ENCODE measurements at places on chromosomes 1 and 21. TPM values are rescaled to one million over a fixed set of nuclear protein-coding genes. Genes with fewer than 3 reads are reported as not detected.

DNA sequence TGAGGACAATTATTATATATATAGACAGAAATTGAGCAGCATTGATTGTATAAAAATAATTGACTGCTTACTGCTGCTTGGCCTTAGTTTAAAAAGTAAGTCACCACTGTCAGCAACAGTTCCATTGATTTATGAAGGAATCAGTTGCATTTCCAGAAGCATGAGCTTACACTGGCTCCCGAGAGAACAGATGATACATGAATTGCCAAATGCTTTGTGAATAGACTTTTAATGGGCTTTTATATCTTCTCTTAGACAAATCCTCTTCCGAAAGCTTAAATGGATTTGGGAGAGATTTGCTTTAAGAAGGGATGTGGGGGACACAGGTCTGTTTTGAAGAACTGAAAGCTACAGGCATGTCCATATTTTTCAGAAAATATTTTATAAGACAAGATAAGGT is 7.5 kb downstream of the FHAD1 start:
- no peak for DNase-seq

GRCh38 chr1:106785176-106785575 is 271.3 kb upstream of the PRMT6 start:
- DNase-seq = no peak

CFHR5 gene
- not detected for polyA plus RNA-seq

- no peak for DNase-seq
Measured at GRCh38 chr1:208198236-208198635, 45.9 kb downstream of the PLXNA2 start.

LRRC71 gene
- not detected for polyA plus RNA-seq

GRCh38 chr1:66494482-66494881 is 39.5 kb upstream of the SGIP1 start:
- no peak for DNase-seq

DNA sequence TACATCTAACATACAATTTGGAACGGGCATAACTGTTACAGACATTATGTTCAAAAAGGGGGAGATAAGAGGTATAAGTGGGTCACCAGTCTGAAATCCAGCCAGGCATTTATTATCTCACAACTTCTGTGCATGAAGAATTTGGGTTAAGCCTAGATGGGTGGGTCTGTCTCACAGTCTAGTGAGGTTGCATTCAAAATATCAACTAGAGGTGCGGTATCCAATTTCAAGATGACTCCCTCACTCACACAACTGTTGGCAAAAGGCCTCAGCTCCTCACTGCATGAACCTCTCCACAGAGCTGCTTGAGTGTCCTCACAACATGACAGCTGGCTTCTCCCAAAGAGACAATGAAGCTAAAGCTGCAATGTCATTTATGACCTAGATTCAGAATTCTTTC is 4.7 kb downstream of the AUNIP start:
- no peak for DNase-seq

ISG20L2 gene
- polyA plus RNA-seq = 13.5 TPM

DNA sequence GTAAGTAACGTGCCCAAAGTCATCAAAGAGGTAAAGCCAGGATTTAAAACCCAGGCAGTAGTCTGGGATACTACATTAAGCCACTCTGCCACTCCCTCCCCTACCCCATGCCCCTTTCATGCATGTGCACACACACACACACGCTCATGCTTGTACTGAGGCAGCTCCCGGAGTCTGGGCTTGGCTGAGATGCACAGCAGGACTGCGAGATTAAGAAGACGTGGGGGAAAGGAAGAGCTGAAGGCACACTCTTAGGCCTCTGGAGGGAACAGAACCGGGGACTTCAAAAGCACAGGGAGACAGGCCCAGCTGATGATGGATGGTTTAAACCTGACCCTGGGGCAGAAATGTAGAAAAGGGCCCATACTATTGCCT is 98.3 kb downstream of the GLIS1 start:
- no peak for DNase-seq

- no peak for DNase-seq
Measured at GRCh38 chr1:53567851-53568250, 108.7 kb downstream of the DMRTB1 start.

DNA sequence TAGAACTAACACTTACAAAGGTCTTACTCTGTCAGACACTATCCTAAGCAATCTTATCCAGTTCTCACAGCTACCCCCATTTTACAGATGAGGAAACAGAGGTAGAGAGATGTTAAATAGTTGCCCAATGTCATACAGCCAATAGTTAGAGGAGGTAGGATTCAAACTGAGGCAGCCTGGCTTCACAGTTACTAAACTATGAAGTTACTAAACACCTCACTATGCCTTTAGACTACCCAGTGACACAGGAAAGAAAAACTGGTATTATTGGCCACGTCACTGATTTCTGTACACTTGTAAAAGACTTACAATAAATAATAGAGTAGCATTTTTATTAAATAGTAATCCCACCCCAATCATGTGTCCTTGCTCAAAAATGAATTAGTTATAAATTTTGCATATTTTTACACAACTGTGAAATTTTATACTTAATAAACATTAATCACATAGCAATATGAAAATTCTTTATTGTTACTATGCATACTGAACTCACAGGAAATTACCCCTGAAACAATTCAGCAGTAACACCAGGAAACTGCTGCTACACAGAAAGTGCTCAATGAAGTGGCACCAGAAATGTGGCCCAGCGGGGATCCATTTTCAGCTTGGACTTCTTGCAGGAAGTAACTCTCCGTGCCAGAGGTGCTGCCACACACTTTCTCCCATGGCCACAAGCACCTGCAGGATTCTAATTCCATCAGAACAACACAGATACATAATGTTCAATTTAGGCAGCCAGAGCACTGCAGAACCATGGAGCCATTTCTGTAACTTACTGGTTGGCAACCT is 69.4 kb downstream of the VAV3 start:
- no peak for DNase-seq

DNA sequence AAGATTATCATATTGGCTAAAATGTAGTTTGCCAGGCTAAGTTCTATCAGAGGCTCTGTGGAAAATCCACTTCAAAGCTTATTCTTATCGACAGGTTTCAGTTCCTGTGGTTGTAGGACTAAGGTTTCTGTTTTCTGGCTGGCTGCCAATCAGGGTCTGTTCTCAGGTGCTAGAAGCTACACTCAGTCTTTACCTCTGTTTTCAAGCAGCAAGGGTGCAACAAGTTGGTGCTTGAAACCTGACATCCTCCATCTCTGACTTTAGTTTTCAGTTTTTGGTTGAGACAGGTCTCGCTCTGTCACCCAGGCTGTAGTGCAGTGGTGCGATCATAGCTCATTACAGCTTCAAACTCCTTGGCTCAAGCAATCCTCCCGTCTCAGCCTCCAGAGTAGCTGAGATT is 15.3 kb upstream of the TMCO2 start:
- DNase-seq = no peak

NKAIN1 gene
- 1.8 TPM for polyA plus RNA-seq

CELA3A gene
- polyA plus RNA-seq = not detected

DNA sequence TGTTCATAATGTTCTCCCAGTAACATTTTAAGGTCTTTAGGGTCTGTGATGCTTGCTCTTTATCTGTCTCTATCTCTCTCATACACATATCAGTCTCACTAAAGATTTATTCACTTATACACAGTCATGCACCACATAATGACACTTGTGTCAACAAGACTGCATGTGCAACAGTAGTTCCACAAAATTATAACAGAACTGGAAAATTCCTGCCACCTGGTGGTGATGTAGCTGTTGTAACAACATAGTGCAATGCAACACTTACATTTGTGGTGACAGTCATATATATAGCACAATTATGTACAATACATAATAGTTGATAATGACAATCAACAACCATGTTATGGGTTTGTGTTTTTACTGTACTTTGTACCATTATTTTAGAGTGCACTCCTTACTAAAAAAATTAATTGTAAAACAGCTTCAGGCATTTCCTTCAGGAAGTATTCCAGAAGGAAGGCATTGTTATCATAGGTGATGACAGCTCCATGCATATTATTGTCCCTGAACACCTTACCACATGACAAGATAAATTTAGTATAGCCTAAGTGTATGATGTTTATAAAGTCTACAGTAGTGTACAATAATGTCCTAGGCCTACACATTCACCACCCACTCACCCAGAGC is 8.1 kb downstream of the TDRD5 start:
- peak; percentile 59 for DNase-seq

DNA sequence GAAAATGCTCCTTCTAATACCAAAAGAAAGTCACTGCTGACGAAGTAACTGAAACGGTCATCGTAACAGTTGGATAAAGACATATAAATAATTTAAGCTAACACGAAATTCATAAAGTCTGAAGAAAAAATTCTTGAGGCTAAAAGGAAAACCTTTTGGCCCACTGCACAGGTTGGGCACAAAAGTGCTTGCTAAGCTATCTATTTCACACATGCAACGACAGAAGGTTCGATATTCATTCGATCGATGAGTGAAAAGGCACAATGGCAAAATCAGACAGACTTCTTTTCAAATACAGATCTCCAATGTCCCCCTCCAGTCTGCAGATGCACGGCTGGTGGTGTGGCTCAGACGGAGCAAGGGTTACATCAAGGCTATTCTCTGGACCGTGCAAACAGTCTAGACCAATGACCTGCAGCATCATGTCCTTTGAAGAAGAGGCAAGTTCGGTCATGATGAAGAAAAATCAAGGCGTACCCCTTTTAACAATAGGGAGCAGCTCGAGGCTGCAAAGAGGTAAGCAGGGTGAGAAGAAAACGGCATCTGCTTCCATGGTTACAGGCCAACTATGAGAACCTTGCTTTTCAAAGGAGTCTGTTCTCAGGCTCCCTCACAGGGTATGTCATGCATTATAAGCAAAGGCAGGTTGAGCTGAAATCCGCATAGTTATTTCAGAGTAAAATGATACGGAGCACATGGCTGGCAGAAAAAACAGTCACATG is 579.6 kb downstream of the USP25 start:
- no peak for DNase-seq

GNG4 gene
- 11.8 TPM for polyA plus RNA-seq

DNA sequence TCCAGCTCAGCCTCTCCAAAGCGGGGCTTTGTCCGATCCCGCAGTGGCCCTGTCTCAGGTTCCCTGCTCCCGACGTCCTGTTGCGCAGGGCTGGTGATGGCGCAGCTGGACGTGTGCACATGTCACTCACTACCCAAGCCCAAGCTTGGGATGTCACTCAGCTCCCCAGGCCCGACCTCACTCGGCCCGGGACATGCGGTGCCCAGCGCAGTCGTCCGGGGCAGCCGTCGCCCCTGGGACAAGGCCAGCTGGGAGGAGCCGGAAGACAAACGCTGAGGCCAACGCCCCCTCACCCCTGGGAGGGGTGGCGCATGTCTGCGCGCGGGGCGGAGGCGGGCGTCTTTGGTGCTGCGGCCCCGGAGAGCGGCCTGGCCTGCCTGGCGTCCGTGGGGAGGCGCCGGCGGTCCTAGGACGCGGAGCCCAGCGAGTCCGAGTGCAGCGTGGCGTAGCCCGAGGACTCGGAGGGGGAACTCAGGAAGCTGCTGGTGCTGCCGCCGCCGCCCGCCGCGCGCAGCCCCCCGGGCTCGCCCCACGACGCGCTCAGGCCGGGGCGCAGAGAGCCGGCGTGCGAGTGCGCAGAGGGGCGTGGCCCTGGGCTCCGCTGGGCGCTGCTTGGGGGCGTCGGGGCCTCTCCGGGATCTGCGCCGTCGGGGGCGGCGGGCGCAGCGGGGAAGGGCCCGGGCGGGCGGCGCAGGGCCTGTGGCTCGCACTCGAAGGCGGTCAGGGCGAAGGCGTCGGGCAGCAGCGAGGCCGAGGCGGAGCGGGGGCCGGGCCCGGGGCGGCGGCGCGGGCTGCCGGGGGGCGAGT is 5.2 kb downstream of the HES3 start:
- peak; percentile 51 for DNase-seq

DNA sequence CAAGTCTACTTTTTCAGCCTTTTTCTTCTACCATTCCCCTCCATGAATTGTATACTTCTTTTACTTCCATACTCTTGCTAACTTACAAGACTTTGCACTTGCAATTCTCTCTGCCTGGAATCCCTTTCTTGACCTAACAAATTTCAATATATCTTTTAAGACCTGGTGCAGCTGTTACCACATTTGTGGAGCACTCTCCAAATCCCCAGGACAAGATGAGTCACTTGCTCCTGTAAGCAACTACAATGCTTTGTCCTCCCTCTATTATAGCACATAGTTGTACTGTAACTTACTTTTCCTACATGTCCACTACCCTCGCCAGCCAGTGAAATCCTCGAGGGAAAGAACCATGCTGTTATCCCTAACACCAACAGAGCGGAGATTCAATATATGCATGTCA is 43.1 kb downstream of the WARS2 start:
- DNase-seq = no peak

DCST1 gene
- polyA plus RNA-seq = not detected

LDLRAD1 gene
- polyA plus RNA-seq = 0.13 TPM

DNA sequence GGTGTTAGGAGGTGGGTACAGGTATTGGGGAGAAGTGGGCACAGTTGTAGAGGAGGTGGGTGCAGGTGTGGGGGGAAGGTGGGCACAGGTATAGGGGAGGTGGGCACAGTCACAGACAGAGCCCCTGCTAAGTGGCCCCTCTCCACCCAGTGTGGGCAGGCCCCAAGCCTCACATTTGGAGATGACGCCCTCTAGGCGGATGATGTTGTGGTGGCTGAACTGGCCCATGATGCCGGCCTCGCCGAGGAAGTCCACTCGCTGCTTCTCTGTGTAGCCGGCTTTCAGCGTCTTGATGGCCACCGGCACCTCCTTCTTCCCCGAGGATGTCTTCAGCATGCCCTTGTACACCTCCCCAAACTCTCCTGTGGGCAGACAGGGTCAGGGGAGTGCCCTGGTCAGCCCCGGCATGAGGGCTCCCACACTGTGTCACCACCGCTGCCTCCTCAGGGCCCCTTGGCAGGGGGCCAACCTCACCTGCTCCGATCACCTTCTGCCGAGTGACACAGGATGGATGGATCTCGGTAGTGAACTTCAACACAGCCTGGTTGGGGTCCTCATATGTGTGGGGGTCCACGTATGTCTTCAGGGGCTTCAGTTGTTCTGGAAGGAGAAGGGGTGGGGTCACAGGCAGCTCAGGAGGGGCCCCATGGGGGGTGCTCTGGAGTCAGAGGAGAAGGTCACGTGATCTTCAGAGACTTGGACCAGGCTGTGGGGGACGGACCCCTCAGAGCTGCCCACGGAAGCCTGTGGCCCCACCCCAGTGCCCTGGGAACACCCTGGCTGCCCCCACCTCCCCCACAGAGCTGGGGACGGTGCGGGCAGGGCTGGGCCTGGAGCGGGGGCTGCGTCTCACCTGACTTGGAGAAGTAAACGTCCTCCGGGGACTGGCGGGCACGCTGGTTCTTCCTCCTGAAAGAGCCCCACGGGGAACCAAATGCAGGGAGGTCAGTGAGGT is 22.6 kb downstream of the EPHA2 start:
- DNase-seq = no peak

- DNase-seq = no peak
Measured at GRCh38 chr1:154733621-154734020, 125.6 kb upstream of the ADAR start.

DCLRE1B gene
- polyA plus RNA-seq = 4.6 TPM

DNASE2B gene
- polyA plus RNA-seq = 0.32 TPM

- DNase-seq = no peak
Measured at GRCh38 chr1:169946206-169946605, 52.5 kb upstream of the SCYL3 start.

GRCh38 chr1:25675729-25676476 is 59.3 kb downstream of the MAN1C1 start:
- DNase-seq = no peak

KCNA2 gene
- polyA plus RNA-seq = not detected

- DNase-seq = no peak
Measured at GRCh38 chr1:151982300-151983005, 11.2 kb downstream of the S100A10 start.

- peak; percentile 71 for DNase-seq
Measured at GRCh38 chr1:181423301-181423918, 59.9 kb upstream of the CACNA1E start.

PCP4 gene
- 6.0 TPM for polyA plus RNA-seq

All from hepatocyte (in vitro differentiated cells).